Suppressor macrophage (primary cell): ENCODE measurements at places on chromosomes 4 and X.

DNA sequence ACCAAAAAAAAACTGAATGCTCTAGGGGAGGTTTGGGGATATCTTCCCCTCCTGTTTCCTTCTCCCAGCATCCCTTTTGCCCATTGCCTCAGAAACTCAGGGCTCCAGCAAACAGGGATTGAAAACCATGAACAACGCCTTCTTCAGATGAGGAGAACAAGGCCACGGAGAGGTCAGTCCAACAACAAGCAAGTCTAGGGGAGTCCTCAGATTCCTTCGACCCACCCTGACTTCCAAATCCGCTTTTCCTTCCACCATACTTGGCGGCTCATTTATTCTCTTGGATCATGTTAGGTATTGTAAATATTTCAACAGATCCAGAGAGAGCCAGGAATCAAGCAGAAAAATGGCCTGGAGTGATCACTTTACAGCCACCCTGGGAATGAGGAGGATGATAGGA lies 21.9 kb downstream of the REELD1 start:
- DNase-seq = no peak

DNA sequence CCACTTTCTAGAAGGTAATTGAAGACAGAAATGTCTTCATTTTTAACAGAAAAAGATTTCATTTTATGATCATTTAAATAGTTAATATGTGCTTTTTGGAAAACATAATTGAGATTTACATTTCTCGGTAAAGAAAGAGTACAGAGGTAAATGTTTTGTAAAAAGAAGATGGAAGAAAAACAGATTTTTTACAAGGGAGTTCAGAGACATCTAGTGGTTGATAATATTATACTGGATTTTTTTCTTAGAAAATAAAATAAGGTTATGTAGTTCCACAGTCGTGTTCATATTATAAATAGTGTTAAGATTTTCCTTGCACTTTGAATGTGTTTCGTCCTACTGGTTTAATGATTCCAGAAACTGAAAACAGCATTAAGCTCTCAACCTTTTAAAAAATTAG lies 60.6 kb downstream of the SMARCA1 start:
- no peak for DNase-seq

GRCh38 chr4:93263166-93263565 lies 565.4 kb upstream of the ATOH1 start:
- no peak for DNase-seq

DNA sequence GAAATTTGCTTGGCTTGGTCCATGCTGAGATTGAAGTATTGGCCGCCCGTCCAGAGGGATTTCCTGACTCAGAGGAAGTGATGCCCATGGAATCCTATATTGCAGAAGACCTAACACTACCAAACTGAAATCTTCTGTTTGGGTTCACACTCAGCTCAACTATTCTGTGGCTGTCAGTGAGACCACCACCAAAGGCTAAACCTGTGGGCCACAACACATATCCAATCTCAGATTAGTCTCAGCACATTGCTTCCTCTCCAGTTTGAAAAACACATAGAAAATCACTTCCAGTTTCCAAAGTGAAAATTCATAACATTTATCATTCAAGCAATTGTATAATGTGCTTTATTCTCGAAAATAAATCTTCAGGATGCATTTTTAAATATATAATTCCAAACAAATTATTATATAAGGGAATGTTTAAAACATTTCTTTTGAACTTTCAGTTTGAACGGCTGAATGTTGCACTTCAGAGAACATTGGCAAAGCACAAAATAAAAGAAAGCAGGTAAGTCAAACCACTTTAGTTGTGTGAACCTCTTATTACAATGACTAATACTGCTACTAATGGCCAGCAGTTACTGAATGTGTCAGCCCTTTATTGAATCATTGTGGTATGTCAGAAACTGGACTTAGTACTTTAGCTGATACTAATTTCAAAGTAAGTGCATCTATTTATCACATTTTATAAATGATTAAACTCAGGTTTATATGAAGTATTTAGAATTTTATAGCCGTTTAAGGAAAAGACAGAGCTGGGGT lies 37.0 kb downstream of the GUCY1A1 start:
- no peak for DNase-seq

DNA sequence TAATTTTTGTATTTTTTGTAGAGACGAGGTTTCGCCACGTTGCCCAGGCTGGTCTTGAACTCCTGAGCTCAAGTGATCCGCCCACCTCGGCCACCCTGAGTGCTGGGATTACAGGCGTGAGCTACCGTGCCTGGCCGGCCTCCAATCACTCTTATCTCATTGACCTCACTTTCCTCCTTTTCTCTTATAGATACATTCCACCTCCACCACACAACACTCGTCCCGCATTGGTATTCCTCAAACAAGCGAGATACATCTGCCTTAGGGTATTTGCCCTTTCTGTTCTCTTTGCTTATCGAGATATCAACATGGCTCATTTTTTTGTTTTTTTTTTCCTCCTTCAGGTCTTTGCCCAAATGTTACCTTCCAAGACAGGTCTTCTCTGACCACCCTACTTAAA lies 1.8 kb upstream of the PRPS1 start:
- no peak for DNase-seq

GRCh38 chrX:151675121-151675746 lies 20.0 kb upstream of the PRRG3 start:
- no peak for DNase-seq

GRCh38 chr4:90084967-90085295 lies 42.3 kb upstream of the CCSER1 start:
- DNase-seq = no peak

GRCh38 chr4:3449574-3450534 lies 8.1 kb downstream of the HGFAC start:
- no peak for DNase-seq
